Cardiac fibroblast (primary cell): ENCODE measurements at places on chromosomes 1 and 21.
A peak's percentile ranks its signal among the peaks of the same experiment; 100 is the strongest.

DNA sequence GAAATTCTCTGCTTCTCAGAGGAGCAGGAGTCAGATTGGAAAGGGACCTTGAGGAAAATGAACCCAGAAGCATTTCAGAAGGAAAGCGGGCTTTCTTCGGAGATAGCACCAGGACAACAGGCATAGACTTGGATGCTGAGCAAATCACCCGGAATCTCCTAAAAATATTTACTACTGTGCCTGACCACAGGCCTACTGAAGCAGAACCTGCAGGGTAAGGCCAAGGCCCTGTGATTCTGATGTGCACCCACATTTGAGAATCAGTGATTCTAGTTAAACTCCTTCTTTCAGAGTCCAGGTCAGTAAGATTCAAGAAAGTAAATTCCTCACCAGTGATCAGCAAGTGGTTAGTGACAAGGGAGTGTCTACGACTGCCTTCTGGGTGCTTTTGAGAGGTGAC lies 307.3 kb upstream of the DUSP10 start:
- DNase-seq = no peak

DNA sequence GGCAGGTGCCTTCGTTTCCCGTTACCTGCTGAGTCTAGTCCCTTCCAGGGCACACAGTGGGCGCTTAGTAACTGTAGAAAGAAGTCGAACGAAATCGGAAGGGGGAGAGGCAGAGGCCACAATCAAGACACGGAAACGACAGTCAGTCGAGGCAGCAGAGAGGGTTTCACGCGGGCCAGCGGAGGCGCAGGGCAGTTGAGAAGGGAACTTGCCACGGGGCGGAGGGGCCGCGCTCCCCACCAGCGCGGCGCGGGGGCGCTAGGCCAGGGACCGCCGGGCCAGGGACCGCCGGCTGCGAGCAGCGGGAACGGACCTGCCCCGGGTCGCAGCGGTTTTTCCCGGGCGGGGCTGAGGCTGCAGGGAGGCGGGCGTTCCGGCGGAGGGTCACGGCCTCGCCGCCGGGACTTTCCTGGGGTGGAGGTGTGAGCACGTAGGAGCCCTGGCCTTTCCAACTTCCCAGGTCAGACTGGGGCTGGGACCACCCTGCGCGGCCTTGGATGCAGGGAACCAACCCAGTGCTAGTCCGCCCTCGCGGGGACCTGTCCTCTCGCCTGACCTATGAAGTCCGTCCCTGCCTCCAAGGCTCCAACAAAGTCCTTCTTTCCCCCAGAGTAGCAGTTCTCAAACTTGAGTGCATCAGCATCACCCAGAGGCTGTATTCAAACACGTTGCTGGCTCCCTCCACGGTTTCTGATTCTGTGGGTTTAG lies 150.1 kb upstream of the FGGY start:
- peak; percentile 46 for DNase-seq

DNA sequence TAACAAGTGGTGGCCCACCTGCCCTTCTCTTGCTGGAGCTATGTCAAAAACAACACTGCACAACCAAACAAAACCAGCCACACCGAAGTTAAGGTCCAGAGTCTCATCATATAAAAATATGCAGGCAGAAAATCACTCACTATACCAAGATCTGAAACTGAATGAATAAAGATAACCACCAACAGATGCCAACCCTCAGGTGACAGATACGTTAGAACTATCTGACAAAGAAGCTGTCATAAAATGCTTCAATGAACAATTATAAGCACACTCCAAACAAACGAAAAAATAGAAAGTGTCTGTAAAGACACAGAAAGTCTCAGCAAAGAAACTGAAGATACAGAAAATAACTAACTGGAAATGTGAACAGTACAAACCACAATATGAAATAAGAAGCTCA lies 14.0 kb downstream of the ZNF496 start:
- DNase-seq = no peak

- DNase-seq = no peak
These were observed 70.8 kb downstream of the PLA2G4A start for GRCh38 chr1:186899577-186899976.

DNA sequence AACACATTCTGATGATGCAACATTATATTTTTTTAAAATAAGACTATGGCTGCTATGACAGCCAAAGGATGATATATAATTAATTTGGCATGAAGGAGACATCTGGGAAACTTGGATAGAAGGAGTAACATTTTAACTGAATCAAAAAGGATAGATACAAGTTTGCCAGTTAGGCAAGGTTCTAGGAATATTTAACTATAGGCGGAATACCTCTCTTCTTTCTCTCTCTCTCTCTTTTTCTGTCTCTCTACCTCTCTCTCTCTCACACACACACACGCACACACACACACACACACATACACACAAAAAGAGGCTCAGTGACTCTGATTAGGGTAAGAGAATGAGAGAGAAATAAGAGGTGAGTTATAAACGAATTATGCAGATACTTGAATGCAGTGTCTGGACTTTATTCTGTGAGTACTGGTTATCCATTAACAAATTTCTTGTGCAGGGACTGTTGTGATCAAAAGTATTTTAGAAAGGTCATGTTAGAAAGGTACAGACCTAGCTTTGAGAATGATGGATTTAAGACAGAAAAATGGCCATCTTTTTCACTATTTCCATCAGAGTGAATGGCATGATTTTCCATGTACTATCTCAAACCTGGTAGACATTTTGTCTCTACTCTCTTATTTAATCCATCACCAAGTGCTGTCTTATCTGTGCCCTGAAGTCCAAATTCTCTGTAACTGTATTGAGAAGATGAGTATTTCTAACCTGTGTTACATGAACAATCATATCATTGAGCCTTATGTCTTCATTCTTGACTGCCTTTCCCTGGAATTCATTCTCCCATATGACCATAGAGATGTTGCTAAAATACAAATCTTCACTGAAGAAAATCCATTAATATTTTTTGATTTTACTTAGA lies 1106.9 kb upstream of the ADGRL4 start:
- no peak for DNase-seq

DNA sequence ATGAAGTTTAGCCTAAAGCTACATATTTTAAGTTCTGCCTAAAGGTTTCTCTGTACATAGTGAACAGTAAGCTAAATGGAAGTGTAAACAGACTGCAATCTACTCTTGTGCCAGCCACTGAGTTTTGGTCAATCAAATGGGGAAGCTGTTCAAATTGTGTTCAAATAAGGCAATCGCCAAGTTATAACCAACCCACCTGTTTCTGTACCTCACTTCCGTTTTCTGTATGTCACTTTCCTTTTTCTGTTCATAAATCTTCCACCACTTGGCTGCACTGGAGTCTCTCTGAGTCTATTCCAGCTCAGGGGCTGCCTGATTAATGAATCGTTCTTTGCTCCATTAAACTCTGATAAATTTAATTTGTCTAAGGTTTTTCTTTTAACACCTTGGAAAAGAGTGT lies 10.8 kb upstream of the THEM4 start:
- DNase-seq = no peak

- DNase-seq = no peak
These were observed 211.6 kb upstream of the PLXNA2 start for GRCh38 chr1:208455821-208456220.

- DNase-seq = peak; percentile 84
These were observed at the start of gene IL20 for GRCh38 chr1:206864939-206865671. TSS of gene IL20 (plus strand) at chr1:206865623. CDS start at chr1:206865853, 230 bp downstream.

DNA sequence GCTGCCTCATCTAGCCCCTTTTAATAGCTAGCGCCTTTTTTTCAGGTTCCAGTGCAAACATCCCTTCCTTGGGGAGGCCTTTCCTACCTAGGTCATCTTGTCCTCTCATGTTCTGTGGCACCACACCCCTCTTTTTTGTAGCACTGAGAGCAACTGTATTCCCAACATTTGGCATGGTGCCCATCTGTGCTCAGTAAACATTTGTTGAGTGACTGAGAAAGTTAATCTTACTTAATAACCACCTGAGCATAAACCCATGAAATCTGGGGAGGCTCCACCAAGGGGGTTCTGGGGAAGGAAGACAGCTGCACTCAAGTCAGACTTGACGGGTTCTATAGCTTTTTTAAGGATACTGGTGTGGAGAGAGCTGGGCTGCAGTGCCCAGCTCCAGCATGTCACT lies 90.0 kb downstream of the NOS1AP start:
- DNase-seq = no peak

DNA sequence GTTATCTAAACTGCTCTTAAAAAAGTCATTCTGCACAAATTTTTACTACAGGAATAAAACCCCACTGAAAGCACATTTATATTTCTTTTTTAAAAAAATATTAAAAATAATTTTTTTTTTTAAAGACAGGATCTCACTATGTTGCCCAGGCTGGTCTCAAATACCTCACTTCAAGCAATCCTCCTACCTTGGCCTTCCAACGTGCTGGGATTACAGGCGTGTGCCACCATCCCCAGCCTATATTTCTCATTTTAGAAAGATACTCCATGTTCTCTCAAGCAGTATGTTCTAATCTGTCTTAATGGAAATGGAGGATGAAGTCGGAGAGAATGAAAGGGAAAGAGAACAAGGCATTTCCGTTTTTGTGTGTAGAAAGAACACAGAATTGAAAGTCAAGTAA lies 17.1 kb downstream of the USP24 start:
- DNase-seq = no peak

GRCh38 chr1:205375835-205376545 lies 19.3 kb upstream of the KLHDC8A start:
- peak; percentile 53 for DNase-seq
